ENCODE measurements at places on chromosomes 2 and 18.

DNA sequence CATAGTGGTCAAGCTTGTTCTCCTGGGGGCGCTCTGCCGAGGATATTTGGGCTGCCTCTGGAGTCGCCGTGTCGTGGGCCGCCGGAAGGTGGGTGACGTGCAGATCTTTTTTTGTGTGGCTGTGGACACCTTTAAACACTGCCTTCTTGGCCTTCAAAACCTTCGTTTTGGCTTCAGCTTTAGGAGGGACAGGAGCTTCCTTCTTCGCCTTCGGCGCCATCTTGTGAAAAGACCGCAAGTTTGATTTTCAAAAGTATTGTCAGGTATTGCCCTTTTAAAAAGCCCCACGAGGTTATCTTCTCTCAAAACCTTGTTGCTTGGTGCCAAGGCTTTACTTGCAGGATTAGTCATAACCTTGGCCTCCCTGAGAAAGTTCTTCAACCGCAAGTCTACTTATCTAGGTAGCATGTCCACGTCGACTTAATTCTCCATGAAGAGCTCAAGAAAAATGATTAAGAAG, 20.8 kb downstream of the LAMA3 start:
- DNase-seq = no peak

- DNase-seq = no peak
These were observed 38.8 kb upstream of the SMAD7 start for GRCh38 chr18:48989304-48990303.

GRCh38 chr2:72395096-72395495, 247.4 kb upstream of the CYP26B1 start:
- no peak for DNase-seq

GRCh38 chr2:142435847-142436246, 305.0 kb upstream of the LRP1B start:
- no peak for DNase-seq

DNA sequence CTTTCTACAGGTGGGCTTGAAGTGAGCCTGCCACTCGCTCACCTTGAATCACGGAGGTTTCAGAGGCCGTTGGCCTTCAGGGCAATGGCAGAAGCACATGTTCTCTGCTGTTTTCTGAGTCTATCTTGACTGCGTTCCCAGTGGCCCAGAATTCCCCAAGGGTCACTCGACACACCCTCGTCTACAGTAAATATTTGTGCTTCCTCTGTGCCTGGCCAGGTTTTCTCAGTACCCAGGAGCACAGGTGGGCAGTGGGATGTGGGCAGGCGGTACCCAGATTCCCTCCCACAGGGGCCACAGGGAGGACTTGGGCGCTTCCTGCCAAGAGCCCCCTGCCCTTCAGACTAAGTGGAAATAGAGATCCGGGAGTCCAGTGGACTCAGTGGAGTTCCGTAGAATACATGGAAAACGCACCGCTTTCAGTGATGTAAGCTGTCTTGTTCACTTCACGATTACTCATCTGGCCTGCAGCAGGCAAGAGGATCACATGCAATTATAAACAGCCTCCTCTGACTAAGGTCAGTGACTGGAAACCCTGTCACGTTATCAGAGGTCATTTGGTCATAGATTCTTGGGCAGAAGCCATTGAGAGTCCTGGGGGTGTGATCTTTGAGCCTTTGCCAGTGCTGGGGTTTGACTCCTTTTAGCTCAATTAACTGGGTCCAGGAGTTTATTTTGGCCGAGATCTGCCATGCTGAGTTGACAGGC, 179.8 kb downstream of the NEDD4L start:
- peak; percentile 65 for DNase-seq
